ENCODE measurements at places on chromosomes 13 and 19.

DNA sequence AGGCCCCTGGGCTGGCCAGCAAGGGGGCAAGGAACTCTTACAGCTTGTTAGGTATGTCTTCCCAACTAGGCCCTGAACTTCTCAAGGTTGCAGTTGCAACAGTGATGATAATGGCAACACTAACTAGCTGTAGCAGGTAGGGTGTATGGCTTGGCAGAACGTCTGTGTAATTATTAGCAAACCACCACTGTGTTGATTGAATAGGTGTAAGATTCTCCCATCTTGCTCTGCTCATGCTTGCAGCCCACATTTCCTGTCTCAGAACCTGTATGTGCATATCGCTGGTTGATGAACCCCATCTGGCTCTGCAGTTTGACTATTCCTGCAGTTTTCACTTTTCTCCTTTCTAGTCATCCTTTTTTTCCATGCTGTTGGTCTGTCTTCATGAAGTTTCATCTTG is 178.8 kb downstream of the KATNAL1 start:
- DNase-seq, result no peak

GRCh38 chr19:47826800-47827199 is 5.1 kb downstream of the CRX start:
- no peak for DNase-seq

DNA sequence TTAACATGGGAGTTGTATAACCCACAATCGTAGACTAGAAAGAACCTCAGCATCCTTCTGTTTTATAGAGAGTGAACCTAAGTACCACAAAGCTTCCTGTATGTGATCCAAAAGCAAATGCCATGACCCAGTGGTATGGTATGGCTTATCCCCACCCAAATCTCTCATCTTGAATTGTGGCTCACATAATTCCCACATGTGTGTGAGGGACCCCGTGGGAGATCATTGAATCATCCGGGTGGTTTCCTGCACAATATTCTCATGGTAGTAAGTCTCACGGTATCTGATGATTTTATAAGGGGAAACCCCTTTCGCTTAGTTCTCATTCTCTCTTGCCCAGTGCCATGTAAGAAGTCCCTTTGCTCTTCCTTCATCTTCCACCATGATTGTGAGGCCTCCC is 587.9 kb downstream of the LMO7 start:
- no peak for DNase-seq

DNA sequence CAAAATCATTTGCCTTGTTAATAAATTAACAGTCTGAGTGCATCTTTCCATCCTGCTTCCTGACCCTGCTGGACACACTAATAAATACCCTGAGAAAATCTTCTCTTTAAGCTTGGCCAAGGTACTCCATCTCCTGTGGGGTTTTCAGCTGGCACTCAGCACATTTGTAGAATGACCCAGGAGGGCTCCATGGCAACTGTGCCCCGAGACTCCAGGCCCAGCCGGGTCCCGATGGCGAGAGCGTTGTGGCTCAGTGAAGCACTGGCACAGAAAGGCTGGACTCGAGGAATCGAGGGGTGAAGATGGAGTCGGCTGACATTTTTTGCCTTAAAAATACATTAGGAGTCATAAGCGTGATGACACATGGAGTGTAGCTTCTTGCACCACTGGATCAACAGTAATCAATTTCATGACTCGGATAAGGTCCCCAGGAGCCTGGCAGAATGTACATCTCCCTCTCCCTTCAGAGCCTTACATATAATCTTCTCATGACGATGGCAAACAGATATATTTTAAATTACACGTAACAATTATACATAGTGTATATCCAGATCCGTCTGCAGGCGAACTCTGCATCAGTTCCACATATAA is 85.4 kb downstream of the SLC7A1 start:
- DNase-seq, result no peak
